ENCODE measurements at places on chromosomes 4 and X.

- H3K27me3 ChIP-seq: no peaks in the 10 kb centered on the region
- peaks cover 30% of the 10 kb centered on the region for H3K4me1 ChIP-seq
- H3K36me3 ChIP-seq: no peaks in the 10 kb centered on the region
- peak overlapping the region; percentile 65 for H3K27ac ChIP-seq
- peak overlapping the region; percentile 8 for H3K4me3 ChIP-seq
- peak; percentile 98 for DNase-seq
These were observed 45.1 kb downstream of the IGFBP7 start for GRCh38 chr4:57064811-57065711.

DNA sequence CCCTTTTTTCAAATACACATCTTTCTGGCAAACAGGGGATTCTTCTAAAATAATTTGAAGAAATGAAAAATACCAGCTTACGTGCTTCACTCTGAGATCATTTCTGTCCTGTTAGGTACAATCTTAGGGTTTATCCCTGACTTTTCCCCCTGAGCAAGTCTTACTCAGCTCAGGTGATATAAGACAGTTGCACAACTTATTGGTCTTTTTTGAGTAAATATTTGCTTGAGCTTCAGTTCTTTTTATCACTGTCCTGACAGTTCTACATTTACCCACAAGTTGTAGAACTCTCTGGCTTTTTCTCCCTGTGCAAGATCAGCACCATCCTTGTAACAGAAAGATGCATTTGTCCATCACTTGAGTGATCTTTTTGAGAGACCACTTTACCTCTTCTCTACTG lies 84.9 kb downstream of the MID1IP1 start:
- H3K36me3 ChIP-seq: no peaks in the 10 kb centered on the region
- H3K4me3 ChIP-seq: no peak overlapping the region
- no peaks in the 10 kb centered on the region for H3K27me3 ChIP-seq

- H3K27ac ChIP-seq: no peak overlapping the region
- H3K4me1 ChIP-seq: peaks cover 1% of the 10 kb centered on the region
- no peak overlapping the region for H3K4me3 ChIP-seq
- H3K36me3 ChIP-seq: peaks cover 3% of the 10 kb centered on the region
- H3K27me3 ChIP-seq: no peaks in the 10 kb centered on the region
These were observed 17.9 kb downstream of the METAP1 start for GRCh38 chr4:99013402-99013843.

DNA sequence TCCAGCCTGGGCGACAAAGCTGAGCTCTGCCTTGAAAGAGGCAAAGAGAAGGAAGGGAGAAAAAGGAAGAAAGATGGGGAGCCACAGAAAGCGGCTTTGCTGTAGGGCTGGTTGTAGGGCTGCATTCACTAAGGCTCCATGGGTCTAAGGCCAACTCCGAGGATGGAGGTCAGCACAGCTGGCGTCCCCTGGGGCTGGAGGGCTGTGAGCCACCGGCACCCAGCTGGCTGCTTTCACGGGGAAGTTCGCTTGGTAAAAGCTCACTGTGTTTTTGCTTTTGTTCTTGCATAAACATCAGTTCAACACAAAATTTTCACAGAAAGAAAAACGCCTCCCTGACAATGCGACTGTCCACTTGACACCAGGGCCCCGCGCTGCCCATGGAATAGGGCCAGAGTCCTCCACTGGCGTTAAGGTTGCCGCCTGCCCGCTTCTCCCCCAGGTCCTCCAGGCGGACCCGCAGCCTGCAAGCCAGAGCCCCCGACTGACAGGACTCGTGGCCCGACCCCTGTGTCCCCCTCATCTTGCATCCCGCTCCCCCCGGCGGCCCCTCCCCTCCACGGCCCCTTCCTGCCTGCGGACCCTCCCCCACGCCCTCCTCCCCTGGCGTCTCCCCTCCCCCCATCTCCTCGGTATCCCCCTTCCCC lies 1.1 kb downstream of the RNF212 start:
- H3K27me3 ChIP-seq: peaks cover 47% of the 10 kb centered on the region
- H3K4me3 ChIP-seq: no peak overlapping the region
- H3K36me3 ChIP-seq: no peaks in the 10 kb centered on the region

- no peak overlapping the region for H3K4me3 ChIP-seq
- H3K36me3 ChIP-seq: no peaks in the 10 kb centered on the region
- DNase-seq: no peak
- no peak overlapping the region for H3K27ac ChIP-seq
These were observed 72.4 kb upstream of the ANXA10 start for GRCh38 chr4:168019921-168020320.

DNA sequence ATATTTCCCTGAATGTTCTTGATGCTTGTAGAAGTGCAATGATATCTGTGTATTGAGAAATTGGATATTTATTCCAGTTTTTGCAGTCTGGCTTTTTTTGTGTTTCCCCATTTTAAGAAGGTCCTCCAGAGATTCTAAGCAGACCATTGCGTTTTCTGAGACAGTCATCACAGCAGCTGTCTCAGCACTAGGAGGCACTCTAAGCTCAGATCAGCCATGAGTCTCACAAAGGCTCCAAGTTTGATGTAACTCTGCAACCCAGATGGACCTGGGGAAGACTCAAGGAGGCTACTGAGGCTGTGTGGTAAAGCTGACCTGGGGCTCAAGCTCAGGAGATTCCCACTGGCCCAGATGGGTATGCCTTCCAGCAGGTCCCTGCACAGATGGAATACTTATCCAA lies 89.3 kb upstream of the CYLC1 start:
- H3K27ac ChIP-seq: no peak overlapping the region
- H3K4me1 ChIP-seq: no peaks in the 10 kb centered on the region
- no peaks in the 10 kb centered on the region for H3K27me3 ChIP-seq
- no peak overlapping the region for H3K4me3 ChIP-seq

DNA sequence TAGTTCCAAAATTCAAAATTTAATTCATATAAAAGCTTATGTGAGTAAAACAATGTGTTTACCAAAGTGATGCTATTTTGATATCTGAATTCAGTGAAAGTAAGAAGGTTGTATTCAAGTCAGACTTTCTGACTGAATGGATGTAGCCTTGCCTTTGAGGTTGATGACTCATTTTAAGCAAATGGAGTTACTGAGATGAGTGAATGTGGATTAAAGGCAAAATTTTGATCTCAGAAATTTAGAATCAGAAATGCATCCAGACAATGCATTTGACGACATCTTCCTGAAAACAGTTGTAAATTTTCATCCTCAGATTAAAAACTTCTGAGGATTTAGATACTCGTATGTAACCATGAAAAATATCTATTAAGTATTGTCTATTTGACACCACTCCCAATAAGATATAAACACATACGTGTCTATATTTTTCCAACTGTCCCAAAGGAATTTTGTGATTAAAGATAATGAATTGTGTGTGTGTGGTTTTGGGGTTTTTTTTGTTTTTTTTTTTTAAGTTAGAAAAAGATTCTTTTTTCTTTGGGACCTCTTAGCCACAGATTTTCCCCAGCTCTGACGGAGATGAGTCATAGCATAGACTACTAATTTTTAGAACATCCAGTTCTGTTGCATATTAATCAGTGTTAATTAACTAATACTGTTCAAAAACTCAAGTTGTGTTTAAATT lies 34.4 kb downstream of the NFKB1 start:
- peak; percentile 75 for DNase-seq
- H3K4me3 ChIP-seq: no peak overlapping the region
- no peak overlapping the region for H3K27ac ChIP-seq

- DNase-seq: no peak
- H3K27ac ChIP-seq: no peak overlapping the region
- peaks cover 16% of the 10 kb centered on the region for H3K27me3 ChIP-seq
- no peak overlapping the region for H3K4me3 ChIP-seq
These were observed 617.7 kb downstream of the MID1IP1 start for GRCh38 chrX:39418731-39419638.

GRCh38 chrX:13646154-13646549 lies 6.8 kb upstream of the TCEANC start:
- peaks cover 6% of the 10 kb centered on the region for H3K4me1 ChIP-seq
- no peak overlapping the region for H3K27ac ChIP-seq
- no peak overlapping the region for H3K4me3 ChIP-seq
- H3K36me3 ChIP-seq: no peaks in the 10 kb centered on the region

DNA sequence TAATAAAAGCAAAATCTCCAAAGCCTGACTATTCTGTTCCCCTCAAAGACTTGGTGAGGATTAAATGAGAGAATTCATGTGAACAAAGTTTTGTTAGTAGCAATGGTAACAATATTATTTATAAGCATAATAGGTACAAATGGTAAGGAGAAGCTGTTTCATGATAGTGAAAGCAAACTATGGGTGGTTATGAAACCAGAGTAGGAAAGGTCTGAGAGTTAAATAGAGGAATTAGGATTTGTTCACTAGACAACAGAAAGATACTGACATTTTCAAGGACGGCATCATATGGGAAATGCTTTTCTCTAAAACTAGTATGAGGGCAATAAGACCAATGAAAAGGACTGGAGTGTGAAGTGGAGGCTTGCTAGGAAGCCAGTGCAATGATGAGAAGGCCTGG lies 128.6 kb upstream of the FTHL17 start:
- H3K36me3 ChIP-seq: no peaks in the 10 kb centered on the region
- no peaks in the 10 kb centered on the region for H3K4me1 ChIP-seq
- no peak for DNase-seq
- H3K4me3 ChIP-seq: no peak overlapping the region
- H3K27me3 ChIP-seq: no peaks in the 10 kb centered on the region
- H3K27ac ChIP-seq: no peak overlapping the region

- 0 out of 2 replicates have a peak, but pooled peaks cover 2% of the 10 kb centered on the region for H3K27me3 ChIP-seq
- H3K4me1 ChIP-seq: no peaks in the 10 kb centered on the region
- DNase-seq: no peak
- H3K36me3 ChIP-seq: no peaks in the 10 kb centered on the region
These were observed 26.1 kb upstream of the LONRF3 start for GRCh38 chrX:118948270-118948669.

- H3K4me3 ChIP-seq: peak overlapping the region; percentile 63
- H3K27me3 ChIP-seq: no peaks in the 10 kb centered on the region
- peak overlapping the region; percentile 47 for H3K27ac ChIP-seq
- no peak for DNase-seq
- 0 out of 2 replicates have a peak, but pooled peaks cover 2% of the 10 kb centered on the region for H3K4me1 ChIP-seq
These were observed 683 bp downstream of the EBP start for GRCh38 chrX:48522291-48522690.

- H3K4me1 ChIP-seq: peaks cover 2% of the 10 kb centered on the region
- H3K27me3 ChIP-seq: no peaks in the 10 kb centered on the region
- H3K27ac ChIP-seq: peak overlapping the region; percentile 61
These were observed 973 bp downstream of the STK32B start for GRCh38 chr4:5052204-5052702.

GRCh38 chrX:100625985-100626491 lies 10.6 kb downstream of the TSPAN6 start:
- no peaks in the 10 kb centered on the region for H3K36me3 ChIP-seq
- no peak for DNase-seq
- no peak overlapping the region for H3K4me3 ChIP-seq
- H3K27ac ChIP-seq: no peak overlapping the region

DNA sequence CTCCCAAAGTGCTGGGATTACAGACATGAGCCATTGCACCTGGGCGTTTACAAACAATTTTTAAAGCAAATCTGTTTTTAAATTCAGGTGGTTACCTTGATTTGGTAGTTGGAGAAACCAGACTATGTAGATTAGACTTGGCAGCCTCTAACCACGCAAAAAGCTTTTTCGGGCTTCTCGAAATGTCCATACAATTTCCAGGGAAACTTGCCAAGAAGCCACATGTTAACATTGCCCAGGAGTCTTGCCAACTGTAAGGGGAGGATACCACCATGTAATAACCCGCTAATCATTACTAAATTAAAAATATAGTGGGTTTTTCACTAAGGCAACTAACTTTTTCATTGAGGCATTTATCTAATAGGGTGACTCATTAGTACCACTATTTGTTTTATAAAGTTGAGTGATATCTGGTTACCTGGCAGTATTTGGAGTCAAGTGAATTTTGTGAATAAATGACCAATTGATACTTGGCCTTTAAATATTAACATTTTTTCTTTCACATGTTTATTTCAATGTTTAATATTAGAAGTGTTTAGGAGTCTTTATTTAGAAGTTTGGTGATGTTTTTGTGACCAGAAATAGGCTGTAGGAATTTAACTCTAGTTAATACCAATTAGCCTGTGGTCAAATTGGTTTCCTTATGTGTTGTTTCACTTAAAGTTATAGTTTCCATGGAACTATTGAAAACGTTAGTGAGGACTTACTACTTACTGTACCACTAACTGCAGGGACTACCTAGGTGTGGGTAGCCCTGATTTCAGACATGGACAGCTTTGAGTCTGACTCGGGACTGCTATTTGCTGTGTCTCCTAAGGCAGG lies 61.3 kb downstream of the CLDN34 start:
- H3K27me3 ChIP-seq: no peaks in the 10 kb centered on the region
- DNase-seq: no peak
- H3K4me3 ChIP-seq: no peak overlapping the region
- H3K36me3 ChIP-seq: no peaks in the 10 kb centered on the region
- peaks cover 11% of the 10 kb centered on the region for H3K4me1 ChIP-seq

DNA sequence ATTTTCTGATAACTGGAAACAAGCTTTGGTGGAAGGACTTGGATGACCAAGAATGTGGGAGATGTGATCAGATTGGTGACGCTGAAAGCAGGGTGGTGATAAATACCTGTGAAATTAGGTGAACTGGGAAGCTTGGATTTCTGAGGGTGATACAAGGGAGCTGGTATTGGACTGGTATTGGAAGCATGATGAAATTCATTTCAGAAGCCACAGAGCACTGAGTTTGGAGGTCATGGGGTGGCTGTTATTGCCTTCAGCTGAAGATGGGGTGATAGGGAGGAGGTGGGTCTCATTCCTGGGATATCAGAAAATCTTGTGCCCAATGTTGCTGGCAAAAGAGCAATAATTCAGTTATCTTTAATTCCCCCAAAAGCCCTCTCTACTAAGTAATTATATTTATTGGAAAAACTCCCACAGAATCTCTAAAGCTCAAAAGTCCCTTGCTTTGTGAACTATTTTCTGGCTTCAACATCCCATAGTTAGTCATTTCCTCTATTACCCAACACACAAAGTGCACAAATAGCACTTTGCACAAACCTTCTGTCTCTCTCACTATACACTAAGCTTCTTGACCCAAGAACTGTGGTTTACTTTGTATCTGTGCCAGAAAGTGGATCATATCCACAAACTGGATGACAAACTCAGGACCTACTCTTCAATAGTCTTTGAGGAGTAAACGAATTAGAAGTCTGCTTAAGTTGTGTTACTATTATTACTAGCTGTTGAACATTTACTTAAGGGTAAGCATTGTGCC lies 23.1 kb upstream of the CAMK2D start:
- H3K4me3 ChIP-seq: no peak overlapping the region
- peaks cover 4% of the 10 kb centered on the region for H3K4me1 ChIP-seq
- DNase-seq: peak; percentile 99
- no peaks in the 10 kb centered on the region for H3K36me3 ChIP-seq
- H3K27ac ChIP-seq: peak overlapping the region; percentile 73

DNA sequence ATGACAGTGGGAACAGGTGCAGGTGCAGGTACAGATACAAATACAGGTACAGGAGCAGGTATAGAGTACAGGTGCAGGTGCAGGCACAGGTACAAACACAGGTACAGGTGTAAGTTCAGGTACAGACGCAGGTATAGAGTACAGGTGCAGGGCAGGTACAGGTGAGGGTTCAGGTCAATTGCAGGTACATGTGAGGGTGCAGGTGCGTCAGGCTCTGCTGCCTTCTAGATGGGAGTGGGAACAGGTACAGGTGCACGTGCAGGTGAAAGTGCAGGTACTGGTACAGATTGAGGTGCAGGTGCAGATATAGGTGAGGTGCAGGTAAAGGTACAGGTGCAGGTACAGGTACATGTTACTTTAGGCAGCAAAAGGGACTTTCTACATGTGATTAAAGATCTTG lies 85.7 kb downstream of the CRLF2 start:
- H3K4me3 ChIP-seq: no peak overlapping the region
- H3K27me3 ChIP-seq: no peaks in the 10 kb centered on the region
- no peak for DNase-seq
- H3K27ac ChIP-seq: no peak overlapping the region

All from IMR-90 (cell line).